ENCODE measurements at places on chromosomes 7 and 10.

GRCh38 chr7:30329716-30330115 lies 45.3 kb downstream of the ZNRF2 start:
- no peak for DNase-seq

DNA sequence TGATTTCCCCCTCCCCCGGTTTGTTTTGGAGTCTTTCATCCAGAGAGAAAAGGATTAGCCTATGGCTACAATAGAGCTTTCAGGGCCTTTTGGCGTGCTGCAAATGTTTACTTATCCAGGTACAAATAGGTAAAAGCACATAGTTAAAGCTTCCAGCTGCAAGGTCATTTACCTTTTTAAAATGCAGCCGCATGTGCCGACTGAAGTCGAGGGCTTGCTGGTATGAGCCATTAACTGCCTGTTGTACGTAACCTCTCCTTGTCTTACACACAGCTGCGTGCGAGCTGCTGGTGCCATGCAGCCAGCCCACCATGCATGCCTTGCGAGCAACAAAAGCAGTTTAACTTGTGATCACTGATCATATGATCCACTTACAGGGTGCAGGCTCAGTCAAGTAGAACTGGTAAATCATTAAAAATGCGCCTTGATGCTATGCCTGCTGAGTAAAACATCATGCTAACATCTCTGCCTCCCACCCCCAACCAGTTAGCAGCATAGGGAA lies 866.4 kb downstream of the LRMDA start:
- no peak for DNase-seq

DNA sequence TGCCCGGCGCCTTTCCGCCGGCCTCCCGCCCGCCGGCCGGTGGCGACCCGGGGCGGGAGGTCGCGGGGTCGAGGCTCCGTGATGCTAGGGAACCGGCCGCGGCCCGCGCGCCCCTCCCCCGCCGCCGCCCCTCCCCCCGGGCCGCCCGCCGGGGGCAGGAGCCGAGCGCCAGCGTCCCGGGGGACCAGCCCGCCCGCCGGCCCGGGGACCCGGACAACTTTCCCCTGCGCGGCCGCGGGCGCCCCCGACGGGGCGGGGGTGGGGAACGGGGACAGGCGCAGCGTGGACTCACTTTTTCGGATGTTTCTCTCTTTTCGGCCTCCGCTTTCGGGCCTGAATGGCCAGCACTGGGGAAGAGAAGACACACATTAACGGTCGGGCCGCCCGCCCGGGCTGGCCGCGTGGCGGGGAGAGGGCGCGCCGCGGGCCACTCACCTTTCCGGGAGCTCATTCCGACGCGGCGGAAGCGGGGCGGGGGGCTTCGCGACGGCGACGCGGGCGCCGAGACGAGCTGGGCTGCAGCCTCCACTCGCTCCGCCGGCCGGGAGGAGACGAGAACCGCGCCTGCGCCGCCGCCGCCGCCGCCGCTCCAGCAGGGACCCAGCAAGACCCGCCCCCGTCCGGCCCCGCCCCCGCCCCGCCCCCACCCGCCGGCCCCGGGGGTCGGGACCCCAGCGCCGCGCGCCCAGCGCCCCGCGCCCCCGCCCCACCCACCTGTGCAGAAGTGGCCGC lies at the start of gene SRPK2:
TSS of gene SRPK2 (minus strand) at position 566 of the 732 bp plus-strand sequence.
- peak; percentile 54 for DNase-seq

DNA sequence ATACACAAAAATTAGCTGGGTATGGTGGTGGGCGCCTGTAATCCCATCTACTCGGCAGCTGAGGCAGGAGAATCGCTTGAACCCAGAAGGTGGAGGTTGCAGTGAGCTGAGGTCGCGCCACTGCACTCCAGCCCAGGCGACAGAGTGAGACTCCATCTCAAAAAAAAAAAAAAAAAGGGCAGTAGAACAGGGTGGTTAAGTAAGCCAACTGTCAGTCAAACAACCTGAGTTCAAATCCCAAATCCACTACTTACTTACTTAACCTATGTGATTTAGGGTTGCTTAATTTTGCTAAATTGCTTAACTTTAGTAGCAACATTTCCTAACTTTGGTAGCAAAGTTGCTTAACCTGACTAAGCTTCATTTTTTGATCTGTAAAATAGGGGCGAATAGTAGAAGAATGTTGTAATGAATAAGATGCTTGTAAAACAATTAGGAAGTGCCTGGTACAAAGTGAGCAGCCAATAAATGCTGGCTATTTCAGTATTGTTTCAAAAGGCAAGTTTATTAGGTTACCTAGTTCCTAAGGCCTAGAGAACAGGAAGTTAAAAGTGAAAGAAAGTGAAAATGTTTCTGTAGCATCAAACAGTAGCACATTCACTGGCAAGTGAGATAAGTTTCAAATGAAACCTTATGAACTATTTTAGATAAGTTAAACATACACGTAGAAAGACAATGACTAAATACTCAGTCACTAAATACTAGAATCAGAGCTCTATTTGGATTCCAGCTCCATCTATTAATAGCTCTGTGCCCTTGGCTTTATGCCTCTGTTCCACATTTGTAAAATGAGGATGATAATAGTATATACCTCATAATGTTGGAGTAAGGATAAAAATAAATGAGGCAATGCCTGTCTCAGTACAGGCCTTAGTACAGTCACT lies 64.3 kb downstream of the HOXA1 start:
- DNase-seq = no peak

DNA sequence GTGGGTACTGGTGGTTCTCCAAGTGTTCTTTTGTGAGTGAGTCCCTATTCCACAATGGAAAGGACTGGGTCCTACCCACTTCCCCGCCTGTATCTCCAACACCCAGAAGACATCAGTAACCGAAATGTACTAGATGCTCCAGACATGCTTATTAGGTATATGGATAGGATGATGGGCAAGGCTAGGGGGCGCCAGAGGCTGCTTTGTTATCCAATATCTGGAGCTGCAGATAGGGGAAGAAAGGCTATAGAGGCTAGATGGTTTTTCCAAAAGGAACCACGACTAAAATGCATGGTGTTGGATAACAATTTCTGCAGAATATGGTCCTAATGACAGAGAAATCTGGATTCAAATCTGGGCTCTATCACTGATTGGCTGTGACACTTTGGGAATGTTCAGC lies 56.2 kb upstream of the TM9SF3 start:
- no peak for DNase-seq

GRCh38 chr7:80379034-80379982 lies 132.6 kb downstream of the GNAT3 start:
- no peak for DNase-seq

DNA sequence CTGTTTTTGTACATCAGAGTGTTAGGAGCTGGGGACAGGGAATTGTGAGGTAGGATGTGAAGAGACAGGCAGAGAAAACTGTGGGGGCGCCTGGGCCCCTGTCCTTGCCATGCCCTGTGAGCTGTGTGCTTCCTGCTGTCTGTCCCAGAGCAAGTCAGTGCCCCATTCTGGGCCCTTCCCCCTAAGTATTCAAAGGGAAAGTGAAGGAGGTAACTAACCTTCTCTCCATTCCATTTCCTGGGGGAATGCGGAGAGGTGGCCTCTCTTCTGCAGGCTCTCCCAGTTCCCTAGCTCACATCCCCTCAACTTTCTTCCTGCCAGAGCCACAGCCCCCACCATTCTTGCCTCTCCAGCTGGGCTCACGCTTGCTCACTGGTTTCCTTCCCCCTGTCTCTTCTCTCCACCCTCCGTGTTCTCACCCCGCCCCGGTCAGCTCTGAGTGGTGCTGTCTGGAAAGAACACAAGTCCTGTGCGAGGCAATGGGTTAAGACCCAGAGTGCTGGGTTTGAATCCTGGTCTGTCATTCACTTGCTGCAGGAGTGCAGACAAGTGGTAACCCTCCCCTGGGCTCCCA lies 9.7 kb upstream of the VSIR start:
- no peak for DNase-seq

- DNase-seq = no peak
Measured at GRCh38 chr7:21401944-21402343, 25.9 kb upstream of the SP4 start.

- no peak for DNase-seq
Measured at GRCh38 chr7:152553671-152554317, 118.0 kb upstream of the KMT2C start.

DNA sequence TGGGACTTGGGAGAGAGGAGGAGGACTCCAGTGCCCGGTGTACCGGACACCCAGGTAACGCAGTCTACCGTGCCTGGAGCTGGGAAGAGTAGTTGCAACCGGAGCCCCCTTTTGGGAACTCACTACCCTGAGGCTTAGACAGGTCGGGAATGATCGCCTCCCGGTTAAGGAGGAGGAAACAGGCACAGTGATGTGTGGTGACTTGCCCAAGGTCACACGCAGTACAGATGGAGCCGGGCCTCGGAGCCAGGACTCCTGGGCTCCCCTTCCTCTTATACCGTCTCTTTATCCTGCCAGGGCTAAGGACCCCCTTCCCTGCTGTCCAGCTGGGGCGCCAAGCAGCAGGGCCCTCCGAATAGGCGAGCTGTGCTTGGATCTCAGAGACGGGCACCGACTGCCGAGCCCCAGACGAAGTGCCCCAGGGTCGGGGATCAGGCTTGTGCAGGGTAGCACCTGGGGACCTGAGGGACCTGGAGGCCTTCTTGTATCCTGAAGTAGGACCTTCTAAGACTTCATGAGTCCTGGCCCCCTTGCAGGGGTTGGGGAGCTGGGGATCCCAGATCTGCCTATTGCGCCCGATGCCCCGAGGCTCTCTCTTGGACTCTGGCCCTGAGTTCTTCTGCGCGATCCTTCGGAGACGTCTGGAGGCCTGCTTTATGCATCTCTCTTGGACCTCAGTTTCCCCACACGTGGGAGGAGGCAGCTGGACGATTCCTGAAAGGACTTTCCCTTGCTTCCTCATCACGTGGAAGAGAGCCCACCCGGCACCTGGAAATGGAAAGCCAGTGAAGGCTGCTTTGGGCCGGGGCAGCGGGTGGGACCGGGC lies 767 bp upstream of the CYP26A1 start:
- DNase-seq = no peak

DNA sequence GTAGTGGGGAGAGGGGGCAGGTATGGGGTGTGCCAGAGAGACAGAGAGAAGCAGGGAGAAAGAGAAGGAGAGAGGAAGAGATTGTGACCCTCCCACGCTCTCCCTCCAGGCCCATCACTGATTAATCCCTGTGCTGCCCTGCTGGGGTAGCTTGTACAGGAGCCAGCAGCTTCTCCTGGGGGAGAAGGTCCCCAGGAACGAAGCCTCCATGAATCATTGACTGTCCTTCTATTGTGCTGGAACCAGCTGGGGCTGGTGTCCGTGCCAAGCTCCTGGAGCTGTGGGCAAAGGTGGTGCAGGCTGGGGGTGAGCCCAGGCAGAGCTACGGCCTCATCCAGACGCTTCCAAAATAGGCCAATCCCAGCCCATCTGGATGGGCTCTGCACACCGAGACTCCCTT lies 20.9 kb downstream of the AQP1 start:
- DNase-seq = no peak

DNA sequence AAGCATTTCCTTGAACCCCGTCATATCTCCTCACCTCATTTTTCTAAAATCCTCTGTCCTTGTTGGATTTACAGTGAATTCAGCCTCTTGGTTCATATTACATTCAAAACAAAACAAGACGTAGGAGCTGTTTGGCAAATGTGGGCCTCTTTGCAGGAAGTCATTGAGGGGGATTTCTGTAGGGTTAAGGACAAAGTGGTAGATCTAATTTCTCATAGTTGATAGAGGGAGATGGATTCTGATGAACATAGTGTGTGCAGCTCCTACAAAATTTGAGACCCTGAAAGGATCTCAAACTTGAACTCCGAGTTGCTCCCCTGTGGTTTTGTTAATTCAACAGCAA lies 682 bp downstream of the TBXAS1 start:
- no peak for DNase-seq

- DNase-seq = no peak
Measured at GRCh38 chr7:96837593-96837992, 127.9 kb upstream of the SEM1 start.

- no peak for DNase-seq
Measured at GRCh38 chr10:118904286-118904685, 125.2 kb upstream of the NANOS1 start.

- DNase-seq = no peak
Measured at GRCh38 chr10:112811741-112812551, 138.1 kb upstream of the TCF7L2 start.

DNA sequence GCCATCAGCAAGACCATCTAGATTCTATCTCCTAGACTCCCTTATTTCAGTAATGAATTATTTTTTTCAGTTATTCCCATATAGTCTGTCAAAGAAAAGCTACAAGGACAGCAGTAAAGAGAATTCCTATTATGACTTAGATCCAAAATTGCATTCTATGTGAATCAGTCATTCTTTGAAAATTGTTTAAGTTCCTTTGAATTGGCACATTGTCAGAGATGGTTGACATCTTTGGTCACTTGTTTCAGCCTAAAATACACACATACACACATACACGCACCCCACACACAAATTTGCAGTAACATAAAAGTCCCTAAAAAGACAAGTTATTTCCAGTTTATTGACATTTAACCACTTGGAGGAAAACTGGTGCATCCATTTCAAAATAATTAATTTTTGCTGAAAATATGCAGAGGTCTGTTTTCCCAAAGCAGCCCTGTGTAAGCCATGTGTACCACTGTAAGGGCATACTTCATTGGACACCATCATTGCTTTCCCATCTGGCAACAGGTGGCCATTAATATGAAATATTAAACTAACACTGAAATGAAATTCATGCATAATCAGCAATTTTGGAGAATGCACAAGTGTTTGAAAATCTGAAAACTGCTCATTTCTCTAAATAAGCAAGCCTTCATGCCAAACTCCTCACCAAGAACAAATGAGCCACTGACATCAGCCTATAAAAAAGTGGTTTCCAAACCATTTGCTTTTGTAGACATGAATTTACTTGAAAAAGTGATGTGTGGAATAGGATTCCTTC lies 121.7 kb upstream of the COL1A2 start:
- no peak for DNase-seq

DNA sequence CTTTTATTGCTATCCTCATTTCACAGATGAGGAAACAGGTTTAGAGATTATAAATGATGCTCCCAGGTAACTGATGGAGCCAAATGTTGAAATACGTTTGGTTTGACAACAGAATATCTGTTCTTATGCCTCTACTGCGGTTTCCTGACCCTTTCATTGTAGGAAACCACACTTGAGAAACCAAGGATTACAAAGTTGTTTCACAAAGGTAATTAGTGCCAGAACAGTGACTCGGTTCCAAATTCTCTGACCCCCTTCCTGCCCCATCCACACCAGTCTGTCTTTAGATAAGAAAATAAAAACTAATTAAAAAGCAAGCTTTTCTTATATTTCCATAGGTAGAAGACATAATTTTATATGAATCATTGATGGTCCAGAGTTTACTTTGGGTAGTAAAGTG lies 393.7 kb upstream of the MBL2 start:
- DNase-seq = no peak

DNA sequence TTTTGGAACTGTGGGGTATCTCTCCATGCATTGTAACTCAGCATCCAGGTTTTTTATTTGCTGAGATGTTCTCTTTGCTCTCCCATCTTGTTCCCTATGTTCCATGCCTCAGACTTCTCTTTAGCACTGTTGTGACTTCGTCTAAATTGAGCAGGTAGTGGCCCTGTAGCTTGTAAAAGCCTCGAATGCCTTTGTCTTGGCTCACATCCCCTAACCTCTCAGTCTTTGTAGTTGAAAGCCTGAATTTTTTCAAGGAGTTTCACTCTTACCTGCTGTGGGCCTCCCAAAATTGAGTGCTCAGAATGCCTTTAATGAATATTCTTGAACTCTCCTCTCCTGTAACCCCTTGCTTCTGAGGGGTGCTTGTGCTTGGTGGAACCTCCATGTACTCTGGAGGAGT lies 1137.3 kb downstream of the REEP3 start:
- DNase-seq = no peak

All from effector CD8-positive, alpha-beta T cell (primary cell).